OCI-M1 (cell line): ENCODE measurements at places on chromosomes 6 and 20.
A peak's percentile ranks its signal among the peaks of the same experiment; 100 is the strongest.

DNA sequence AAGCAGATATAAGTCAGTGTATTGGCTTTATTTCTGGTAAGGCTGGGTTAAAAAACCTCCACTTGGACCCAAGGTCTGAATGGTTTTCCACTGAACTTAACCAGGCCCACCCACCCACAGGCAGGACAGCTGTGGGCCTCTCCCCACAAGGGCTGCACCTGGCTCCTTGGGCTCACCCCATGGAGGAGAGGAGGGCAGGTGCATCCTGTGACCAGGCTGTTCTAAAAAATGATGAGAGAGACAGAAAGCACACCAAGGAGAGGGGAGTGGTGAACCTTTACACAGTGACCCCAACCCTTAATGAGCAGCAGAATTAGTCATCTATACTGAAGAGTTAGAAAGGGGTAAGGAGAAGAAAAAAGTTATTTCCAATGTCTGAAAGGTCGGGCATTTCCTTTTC, 34.5 kb upstream of the DUSP22 start:
- DNase-seq: no peak

DNA sequence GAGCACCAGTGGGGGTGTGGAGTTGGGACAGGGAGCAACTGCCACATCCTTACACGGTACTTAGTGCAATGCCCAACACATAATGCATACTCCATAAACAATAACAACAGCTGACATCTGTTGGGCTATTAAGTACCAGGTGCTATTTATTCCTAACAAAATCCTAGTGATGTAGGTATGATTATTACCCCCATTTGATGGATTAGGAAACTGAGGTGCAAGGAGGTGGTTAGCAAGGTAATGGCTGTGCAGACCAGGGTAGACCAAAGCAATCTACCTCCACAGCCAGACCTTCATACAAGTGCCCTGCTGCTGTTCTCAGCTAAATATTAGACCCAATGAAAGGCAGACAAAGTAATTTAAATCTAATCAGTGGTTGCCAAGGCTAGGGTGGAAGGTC, 36.8 kb downstream of the SLC13A3 start:
- no peak for DNase-seq

GRCh38 chr20:38125157-38126056, 39.7 kb downstream of the TGM2 start:
- DNase-seq: no peak

- DNase-seq: no peak
These were observed 91.9 kb downstream of the ADGRB3 start for GRCh38 chr6:68726992-68727391.

- no peak for DNase-seq
These were observed 2.3 kb downstream of the CD2AP start for GRCh38 chr6:47479874-47480273.

DNA sequence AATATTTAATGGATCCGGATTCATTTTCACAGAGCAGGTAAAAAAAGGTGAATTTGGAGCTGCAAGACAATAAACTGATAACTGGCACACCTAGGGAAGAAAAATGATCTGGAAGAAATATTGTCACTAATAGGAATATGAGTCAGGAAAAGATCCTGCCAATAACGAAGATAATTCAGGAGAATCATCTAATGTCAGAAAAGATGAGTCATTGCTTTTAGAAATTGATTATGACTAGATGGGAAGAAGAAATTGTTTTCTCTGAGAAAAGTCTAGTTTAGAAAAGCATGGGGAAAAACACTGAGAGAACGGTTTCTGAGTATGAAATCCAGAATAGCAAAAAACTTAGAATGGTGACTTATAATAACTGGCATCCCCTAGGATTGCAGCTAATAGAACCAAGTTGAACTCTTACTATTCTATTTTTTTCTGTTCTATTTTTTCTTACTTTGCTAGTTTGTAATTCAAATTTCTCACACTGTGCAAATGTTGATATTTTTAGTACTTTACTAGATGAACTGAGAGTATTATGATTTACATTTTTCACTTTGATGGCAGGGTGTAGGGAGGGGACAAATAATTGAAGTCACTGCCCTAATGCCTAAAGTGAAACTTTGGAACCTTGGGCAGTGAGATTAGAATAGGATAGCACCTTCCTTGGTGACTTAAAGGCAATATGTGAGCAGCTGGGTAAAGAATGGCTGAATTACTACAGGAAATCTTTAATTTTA, 38.2 kb upstream of the SUPT3H start:
- DNase-seq: peak; percentile 50

DNA sequence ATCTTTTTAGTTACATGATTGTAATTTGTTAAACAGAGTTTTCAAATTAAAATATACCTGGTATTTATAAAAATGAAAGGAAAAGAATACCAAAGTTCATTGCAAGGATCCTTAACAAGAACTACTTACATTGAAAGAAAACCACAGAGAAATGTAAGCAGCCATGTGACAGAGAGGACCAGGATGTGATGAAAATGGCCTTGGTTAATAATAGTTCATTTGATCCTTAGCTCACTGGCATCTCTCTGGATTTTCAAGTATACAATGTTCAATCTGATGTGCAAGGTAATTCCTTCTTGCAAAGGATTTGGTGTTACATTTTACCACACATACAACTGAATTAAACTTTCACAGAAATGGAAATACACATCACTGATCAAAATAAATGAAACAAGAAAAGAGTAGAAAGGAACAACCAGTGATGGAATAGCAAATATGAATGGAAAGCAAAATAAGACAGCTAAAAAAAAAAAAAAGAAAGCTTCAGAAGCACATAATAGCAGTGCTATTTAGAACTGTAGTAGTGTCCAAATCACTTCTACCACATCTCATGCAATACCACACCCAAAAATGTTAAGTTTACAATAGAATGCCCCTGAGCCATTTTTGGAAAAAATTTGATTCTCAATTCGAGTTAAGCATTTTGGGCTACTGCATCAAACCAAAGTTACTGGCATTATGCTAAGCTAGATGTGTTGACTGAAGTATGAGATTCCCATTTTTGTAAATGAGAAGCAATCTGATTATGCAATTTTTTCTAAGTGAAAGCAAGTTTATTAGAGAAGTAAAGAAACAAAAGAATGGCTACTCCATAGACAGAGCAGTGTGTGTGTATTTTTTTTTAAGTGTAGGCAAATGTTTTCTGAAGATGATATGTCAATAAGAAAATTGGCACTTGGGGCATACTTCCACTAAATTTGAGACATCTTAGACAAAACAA, 22.6 kb upstream of the HLA-A start:
- DNase-seq: no peak

DNA sequence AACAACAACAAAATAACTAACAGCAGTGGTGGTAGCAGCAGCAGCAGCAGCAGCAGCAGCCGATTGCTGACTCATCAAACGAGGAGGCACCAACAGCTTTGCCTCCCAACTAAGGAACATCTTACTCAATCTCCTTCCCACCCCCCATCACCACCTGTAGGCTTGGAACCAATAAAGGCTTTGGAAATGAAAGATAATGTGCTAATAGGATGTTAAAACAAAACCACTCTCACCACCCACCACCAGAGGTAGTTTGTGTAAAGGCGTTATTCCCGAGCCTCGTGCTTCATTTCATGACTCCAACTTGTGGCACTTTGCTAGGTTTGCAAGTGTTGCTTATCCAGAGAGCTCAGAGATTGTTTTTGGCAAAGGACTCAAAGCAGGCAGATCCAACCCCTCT, 346.5 kb downstream of the CD83 start:
- peak; percentile 45 for DNase-seq

GRCh38 chr20:39825524-39825923, 863.4 kb downstream of the DHX35 start:
- no peak for DNase-seq

DNA sequence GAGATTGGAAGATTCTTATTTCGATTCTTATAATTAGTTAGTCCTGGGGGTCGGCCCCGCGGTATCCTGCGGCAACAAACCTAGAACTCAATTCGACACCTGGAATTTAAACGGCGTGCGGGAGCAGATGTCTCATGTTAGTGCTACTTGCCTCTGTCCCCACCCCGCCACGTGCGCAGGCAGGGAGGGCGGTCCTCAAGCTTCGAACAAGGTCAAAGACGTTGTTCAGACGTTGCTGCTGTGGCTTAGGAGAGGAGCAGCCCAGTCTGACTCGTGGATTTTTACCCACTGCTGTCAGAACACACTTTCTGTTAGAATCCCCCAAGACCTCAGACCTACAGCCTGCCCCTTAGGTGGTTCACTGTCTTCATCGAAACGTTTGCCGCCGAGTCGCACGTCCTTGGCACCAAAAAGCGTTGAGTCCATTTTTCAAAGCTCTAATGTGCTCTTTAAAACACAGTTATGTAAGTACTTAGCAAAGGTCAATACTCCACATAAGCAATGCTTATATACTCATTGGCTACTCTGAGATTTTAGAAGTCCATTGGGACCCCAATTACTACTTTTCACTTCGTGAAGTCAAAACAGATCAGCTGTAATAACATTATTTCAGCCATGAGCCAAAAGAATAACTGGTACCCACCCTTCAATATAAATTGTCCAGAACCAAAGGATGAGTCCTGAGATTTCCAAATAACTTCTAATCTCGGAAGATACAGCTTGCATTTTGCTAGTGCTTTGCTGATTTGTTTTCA, 2.7 kb upstream of the C6orf62 start:
- DNase-seq: no peak

DNA sequence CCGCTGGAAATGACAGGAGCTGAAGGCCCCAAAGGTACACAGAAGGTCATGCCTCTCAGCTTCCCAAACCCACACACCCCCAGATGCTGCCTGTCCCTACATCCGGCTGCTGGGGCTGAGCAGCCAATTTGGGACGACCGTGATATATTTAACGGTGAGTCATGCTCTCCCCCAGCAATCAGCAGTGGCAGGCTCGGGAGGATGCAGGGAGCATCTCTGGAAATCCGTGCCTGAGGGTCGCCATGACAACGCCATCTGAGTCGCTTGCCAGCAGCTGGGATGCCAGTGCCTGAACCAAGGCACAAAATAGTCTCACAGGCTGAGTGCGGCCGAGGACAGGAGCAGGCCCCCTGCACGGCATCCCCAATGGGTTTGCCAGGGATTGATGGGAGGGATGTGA, 57.9 kb downstream of the KCNB1 start:
- DNase-seq: no peak

GRCh38 chr20:47887477-47888080, 102.3 kb upstream of the SULF2 start:
- no peak for DNase-seq

GRCh38 chr6:42450477-42451332, 1.0 kb downstream of the TRERF1 start:
- DNase-seq: no peak

DNA sequence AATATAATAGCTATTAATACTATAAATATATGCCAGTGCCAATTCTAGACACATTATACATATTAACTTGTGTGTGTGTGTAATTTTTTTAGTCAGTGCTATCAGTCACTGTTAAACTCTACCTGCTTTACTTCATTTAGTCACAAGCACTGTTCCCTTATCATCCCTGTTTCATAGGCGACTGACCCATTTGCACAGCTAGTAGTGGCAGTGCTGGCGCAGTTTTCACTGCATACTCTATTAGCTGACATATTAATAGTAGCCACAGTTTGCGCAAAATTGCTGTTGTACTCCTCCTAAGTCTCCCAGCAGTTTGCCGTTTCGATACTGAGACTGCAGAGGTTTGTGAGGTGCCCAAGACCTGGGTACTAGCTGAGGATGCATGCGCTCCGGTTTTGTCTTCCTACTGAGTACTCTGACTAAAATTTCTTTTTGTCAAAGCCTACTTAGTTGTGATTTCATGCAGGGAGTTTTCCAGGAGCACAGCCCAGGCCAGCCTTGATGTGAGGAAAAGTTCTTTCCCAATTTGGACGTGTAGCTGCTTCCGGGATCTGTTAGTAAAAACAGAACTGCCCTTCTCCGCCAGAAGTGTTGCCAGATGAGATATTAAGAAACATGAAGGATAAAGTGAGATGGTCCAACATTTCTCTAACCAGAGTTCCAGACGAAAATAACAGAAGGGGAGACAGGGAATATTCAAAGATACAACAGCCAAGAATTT, 5.6 kb downstream of the BAG2 start:
- DNase-seq: no peak

DNA sequence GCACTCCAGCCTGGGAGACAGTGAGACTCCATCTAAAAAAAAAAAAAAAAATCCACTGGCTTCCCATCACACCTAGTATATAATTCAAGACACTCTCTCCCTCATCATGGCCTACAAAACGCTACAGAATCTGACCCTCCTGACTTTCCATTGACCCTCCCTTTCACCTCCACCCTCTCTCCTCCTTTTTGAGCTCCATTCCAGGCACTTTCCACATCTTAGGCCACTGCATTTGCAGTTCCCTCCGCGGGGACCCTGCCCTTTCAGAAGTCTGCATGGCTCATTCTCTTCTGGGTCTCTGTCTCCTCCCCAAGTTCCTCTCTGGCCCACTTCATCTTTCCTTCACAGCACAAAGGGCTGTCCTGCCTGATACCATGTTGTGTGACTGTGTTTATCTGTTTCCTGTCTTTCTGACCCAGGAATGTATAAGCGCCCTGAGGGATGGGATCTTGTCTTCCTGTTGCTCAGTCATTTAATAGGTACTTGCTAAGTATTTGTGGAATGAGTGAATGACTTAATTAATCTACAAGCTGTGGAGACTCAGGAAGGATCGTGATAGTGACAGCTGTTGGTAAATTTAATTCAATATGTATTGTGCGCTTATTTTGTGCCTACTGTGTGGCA, 35.2 kb downstream of the NCR2 start:
- no peak for DNase-seq

DNA sequence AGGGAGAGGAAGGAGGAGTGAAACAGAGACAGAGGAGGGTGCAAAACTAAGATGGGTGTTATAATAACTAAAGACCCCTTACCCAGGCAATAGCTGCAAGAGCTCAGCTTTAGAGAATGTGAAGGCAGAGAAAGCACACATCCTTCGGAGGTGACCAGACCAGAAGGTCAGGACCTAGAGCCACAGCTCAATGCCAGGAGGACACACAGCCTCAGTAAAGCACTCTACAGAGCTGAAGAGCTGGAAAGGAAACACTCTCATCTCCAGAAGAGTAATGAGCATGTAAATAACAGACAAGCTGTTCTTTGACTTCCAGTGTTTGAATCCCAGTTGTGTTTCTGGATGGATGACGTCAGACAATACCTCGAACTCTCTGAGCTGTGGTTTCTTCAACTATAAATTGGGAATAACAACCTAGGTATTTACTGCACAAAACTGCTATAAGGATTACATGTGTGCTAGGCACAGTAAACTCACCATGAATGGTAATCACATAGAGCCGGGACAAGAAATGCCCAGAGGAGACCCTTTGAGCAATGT, 63.2 kb downstream of the MAP3K5 start:
- DNase-seq: no peak

GRCh38 chr6:48664826-48665225, 553.8 kb upstream of the PTCHD4 start:
- DNase-seq: peak; percentile 17

DNA sequence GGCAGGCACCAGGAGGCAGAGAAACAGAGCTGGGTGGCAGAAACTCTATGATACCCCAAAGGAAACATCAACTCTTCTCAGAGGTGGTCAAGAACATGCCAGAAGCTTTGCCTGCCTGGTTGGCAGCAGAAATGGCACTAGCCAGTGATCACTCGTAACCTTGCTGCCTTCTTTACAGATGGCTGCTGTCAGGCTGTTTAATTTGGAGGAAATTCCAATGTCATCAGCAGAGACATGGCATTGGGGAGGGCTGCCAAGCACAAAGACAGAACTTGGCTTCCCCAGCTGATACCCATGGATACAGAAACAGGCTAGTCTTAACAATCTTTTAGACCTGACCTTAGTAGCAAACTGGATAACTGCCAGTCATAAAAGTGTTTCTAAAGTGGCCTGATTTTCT, 153.6 kb downstream of the GMPR start:
- DNase-seq: no peak

- DNase-seq: peak; percentile 72
These were observed 1.3 kb downstream of the VEGFA start for GRCh38 chr6:43771210-43771857.

GRCh38 chr6:83092756-83093399, 25.4 kb downstream of the DOP1A start:
- DNase-seq: no peak
